DMS 273 treated with DMSO at 0.1 percent for 48 hours (cell line): ENCODE measurements at places on chromosomes 16 and 17.

DNA sequence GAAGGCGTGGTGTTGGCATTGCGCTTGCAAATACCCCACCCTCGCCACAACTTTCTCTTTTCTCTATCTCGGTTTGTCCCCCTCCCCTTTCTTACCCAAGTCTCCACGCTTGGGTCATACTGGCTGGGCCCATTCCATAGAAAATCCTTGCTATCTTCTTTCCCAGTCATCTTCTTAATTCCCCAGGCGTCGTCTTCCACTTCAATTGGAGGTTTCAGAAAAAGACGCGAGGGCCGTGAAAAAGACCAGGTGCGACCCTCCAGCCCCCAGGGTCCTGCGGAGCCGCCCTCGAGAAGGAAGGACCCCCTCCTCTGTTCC lies 8.3 kb downstream of the IRX5 start:
- DNase-seq: no peak

DNA sequence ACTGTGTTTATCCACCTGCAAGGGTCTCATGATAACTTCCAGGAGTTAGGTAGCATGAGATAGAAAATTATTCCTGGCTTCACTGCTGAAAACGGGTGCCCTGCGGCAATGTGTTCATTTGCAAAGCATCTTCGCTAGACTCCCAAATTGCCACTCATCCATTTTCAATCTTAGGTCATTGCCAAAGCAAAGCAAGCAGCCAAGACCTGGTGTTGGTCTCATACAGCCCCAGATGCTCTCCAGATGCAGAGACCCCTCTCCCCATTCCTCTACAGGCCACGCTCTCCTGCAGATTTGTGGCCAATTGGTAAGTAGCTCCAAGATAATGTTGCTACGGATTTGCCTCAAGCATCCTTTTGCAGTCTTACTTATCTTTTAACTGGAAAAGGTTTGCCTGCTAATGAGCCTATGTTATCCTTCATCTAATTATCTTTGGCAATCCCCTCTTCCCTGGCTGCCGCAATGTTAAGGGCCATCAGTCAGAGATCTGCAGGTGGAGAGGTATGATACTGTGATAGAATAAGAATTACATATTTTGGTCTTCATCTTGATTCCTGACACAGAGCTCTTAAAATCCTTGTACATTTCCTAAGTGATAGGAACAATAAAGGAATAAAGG lies 222.0 kb downstream of the SLC39A11 start:
- DNase-seq: no peak

DNA sequence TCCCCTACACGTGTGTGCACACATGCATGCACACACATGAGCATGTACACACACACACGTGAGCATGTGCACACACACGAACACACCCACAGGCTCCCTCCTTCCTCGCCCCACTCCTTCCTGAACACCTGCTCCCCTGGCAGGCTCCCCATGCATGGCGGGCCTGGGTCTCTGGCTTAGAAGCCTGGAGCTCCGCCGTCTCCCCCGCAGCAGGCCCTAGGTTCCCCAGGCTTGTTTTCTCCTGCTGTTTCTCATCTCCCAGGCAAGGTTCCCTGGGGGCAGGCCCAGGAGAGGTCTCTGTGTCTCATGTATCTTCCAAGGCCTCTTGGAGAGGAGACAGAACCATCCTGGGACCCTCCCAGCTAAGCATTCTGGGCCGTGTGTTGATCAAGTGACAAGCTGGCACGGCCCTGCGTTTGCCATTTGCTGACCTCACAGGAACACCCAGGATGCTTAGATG lies 202.3 kb upstream of the CIBAR2 start:
- DNase-seq: no peak

DNA sequence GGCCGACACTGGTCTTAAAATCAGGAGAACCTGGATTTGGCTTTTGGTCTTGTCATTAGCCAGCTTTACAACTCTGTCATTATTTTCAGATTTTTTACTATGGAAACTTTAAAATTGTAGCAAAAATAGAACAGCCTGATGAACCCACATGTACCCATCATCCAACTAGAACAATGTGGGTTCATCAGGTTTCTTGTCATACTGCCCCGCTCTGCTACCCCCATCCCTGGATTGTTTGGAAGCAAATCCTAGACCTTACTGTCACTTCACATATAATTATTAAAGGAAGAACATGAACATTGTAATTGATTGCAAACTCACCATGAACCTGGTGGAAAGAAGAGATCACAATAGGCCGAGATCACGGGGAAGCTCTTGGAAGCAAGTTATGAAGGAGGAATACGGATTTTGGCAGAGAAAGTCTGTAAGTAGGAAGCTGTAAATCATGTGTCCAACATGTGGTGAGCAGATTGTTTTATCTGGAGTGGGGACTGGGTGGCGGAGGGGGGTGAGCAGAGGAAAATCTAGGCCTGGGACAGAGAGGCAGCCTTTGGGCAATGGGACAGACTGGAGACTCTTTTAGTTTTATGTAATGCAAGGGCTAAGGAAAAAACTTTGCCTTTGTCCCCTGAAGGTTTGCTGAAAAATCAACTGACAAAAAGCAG lies 67.0 kb downstream of the PITPNC1 start:
- DNase-seq: no peak

DNA sequence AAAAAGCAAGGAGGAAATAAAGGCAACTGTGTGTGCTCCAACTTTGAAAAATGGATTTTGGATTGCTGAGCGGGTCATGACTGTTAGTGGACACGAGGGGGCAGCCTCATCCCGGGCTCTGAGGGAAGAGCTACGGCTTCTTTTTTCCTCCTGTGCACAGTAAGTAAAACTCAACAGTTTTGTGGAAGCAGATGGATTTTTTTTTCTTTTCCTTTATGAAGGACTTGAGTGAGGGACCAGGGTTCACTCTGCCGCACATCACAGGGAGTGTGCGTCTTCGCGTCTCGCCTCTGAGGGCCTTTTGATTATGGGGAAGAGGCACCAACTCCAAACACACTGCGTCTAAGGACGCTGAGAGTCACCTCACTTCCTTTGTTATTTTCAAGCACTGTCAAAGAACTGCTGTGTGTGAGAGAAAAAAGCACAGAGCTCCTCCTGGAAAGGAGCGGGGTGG lies 80.3 kb upstream of the GOT2 start:
- DNase-seq: peak; percentile 2

DNA sequence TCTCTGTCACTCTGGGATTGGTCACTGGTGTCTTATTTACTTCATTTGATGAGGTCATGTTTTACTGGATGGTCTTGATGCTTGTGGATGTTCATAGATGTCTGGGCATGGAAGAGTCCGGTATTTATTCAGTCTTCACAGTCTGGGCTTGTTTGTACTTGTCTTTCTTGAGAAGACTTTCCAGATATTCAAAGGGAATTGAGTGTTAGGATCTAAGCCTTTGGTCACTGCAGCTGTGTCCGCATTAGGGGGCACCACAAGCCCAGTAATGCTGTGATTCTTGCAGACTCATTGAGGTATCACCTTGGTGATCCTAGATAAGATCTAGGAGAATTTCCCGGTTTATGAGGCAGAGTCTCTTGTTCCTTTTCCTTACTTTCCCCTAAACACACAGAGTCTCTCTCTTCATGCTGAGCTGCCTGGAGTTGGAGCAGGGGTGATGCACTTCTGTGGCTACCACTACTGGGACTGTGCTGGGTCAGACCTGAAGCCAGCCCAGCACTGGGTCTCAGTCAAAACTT lies 214.7 kb downstream of the SPECC1 start:
- no peak for DNase-seq

- DNase-seq: no peak
Observed at GRCh38 chr16:53209429-53209828, 154.6 kb downstream of the CHD9 start.

DNA sequence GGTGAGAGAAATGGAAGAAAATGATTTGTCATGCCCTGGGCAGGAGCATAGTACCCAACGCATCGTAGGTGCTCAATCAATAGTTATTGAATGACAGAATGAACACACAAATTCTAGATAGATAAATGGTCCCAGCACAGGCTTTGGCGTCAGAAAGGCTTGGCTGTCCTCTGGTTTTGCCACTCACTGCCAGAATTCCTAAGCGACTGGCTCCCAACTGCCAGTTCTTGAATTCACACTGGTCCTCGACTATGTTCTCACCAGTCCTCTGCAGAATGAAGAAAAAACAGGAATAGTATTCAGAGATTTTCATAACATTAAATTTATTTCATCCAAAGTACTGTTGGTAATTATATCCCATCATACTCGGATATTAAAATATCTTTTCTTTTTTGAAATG lies 163.1 kb upstream of the NOL11 start:
- no peak for DNase-seq

DNA sequence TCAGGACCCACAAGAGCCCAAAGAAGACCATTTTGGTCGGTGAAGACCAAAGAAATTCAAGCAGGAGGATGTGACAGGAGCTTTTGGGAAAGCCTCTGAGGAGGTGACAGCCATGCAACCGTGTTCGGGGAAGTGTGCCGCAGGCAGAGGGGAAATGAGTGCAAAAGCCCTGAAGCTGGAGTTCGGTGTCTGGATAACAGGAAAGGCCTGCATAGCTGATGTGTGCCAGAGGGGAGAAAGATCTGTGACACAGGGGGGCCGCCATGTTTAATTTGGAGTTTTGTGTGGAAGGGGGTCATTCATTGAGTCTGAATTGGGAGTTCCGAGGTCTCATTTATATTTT lies 870 bp upstream of the ZC3H7A start:
- DNase-seq: no peak

DNA sequence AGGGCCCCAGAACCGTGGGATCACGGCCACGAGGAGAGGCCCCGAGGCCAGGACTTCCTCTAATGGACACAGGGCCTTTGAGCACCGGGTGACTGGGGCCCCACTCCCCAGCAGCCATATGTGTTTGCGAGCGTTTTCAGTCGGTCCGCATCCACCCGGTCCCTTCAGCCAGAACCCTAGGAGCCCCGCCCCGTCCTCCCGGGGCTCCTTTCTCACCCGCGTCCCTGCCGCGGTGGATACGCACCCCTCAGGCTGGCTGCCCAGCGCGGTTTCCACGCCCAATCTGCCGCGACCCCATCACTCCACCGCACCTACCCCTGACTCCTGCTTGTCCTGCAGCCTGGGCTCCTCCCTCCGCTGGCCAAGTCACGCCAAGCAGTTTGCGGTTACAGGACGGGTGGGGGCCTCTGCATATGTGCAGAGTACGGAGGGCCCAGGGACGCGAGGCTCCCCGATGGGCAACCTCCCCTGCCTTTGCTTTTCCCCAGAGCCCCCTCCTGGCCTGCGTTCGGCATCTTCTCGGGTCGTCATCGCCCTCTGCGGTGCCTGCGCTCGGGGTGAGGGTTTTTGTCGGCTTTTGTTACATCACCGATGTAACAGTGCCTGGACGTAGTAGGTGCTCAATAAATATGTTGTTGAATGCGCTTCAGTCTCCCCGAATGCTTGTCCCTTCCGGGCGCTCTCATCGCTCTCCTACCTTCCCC lies 1.0 kb upstream of the TTYH2 start:
- DNase-seq: no peak
